ENCODE measurements at places on chromosomes 6 and 20.
A peak's percentile ranks its signal among the peaks of the same experiment; 100 is the strongest.

DNA sequence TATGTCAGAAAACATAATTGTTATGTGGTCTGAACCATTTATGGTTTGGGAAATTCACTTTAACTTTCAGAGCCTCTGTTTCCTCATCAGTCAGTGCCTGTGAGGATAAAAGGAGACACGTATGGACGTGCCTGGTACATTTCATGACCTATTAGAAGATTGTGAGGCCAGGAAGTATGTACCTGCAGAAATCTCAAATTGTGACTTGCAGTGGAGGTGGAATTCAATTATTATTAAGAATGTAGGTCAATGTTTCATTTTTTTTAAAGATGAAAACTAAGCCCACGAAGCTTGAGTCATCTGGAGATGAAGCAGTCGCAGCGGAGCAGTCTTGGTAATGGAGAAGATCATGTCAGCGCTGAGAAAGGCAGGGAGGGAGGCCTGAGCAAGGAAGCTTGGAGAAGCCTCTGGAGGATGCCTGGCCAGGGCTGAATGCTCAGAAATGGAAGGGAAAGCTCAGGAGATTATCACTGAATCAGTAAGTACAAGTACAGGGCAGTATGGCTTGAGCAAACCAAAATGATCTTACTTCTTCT is 3.9 kb upstream of the DSE start:
- no peak overlapping the region for H3K27ac ChIP-seq
- no peak overlapping the region for H3K4me3 ChIP-seq
- peaks cover 6% of the 10 kb centered on the region for H3K4me1 ChIP-seq
- H3K27me3 ChIP-seq, result no peaks in the 10 kb centered on the region

- peak overlapping the region; percentile 57 for H3K27ac ChIP-seq
- no peaks in the 10 kb centered on the region for H3K36me3 ChIP-seq
- no peak for DNase-seq
- no peak overlapping the region for H3K4me3 ChIP-seq
- no peaks in the 10 kb centered on the region for H3K4me1 ChIP-seq
Measured at GRCh38 chr20:910132-910869, 5.8 kb downstream of the ANGPT4 start.

- no peaks in the 10 kb centered on the region for H3K36me3 ChIP-seq
- no peak overlapping the region for H3K4me3 ChIP-seq
- no peak overlapping the region for H3K27ac ChIP-seq
- H3K4me1 ChIP-seq, result peaks cover 36% of the 10 kb centered on the region
- no peak for DNase-seq
Measured at GRCh38 chr6:39843305-39844020, 51.3 kb downstream of the DAAM2 start.

GRCh38 chr6:64987066-64987465 is 720.0 kb downstream of the EYS start:
- no peak overlapping the region for H3K27ac ChIP-seq
- H3K4me1 ChIP-seq, result no peaks in the 10 kb centered on the region
- no peaks in the 10 kb centered on the region for H3K36me3 ChIP-seq
- H3K27me3 ChIP-seq, result no peaks in the 10 kb centered on the region
- no peak for DNase-seq
- no peak overlapping the region for H3K4me3 ChIP-seq

DNA sequence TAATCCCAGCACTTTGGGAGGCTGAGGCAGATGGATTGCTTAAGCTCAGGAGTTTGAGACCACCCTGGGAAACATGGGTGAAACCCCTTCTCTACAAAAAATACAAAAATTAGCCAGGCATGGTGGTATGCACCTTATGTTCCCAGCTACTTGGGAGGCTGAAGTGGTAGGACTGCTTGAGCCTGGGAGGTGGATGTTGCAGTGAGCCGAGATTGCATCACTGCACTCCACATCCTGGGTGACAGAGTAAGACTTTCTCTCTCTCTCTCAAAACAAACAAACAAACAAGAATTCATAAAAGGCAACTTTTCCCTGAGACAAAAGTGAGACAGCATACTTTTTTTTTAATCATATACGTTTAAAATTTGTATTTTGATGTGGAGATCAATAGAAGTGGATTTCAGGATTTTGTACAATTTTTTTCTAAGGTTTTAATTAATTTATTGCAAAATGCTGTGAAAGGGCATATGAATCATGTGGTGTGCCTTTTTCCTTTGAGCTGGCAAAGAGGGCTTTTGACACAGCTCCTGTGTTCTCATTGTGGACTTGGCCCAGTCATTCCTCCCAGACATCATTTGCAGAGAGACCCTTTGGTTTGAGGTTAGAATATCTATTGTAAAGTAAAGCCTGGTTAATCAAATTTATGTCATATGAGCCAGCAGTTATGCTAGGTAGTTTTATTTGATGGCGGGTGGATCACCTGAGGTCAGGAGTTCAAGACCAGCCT is 77.1 kb downstream of the TULP4 start:
- no peak for DNase-seq
- H3K36me3 ChIP-seq, result no peaks in the 10 kb centered on the region
- H3K4me1 ChIP-seq, result no peaks in the 10 kb centered on the region

- H3K27me3 ChIP-seq, result no peaks in the 10 kb centered on the region
- no peak overlapping the region for H3K27ac ChIP-seq
- no peaks in the 10 kb centered on the region for H3K36me3 ChIP-seq
- no peaks in the 10 kb centered on the region for H3K4me1 ChIP-seq
- DNase-seq, result no peak
- H3K4me3 ChIP-seq, result no peak overlapping the region
Measured at GRCh38 chr6:157964100-157964499, 17.6 kb upstream of the SYNJ2 start.

DNA sequence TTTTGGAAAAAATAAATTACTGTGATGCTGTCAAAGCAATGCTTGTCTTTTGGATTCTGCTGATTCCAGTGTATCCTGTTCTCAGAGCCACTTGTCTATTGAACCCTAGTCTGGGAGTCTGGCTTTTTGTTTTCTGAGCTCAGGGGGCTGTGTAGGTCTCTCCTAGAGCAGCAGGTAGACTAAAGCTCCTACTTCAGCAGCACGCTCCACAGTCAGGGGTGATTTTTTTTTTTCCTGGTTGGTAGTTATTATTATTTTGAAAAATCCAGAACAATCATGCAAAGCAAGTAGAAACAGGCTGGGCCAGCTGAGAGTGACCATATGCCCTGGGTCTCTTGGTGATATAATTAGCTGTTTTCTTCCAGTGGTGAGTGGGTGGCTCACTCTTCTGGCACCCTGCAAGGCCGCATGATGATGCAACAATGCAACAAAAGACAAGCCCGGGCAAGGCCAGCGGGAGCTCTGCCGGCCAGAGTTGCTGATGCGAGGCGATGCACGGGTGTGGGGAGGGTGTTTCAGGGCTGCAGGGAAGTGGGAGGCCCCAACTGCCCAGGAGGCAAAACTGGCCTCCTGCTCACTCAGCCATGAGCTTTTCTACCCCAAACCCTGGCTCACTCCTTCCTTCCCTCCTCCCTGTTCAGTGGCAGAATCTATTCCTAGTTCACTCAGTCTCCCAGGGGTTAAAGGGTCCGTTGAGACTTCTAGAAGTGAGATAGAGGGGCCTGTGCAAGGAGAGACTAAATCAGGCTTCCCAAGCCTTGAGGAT is 11.5 kb upstream of the CDKN1A start:
- no peaks in the 10 kb centered on the region for H3K36me3 ChIP-seq
- peak overlapping the region; percentile 75 for H3K27ac ChIP-seq
- H3K4me3 ChIP-seq, result no peak overlapping the region
